ENCODE measurements at places on chromosomes 7 and 10.
A peak's percentile ranks its signal among the peaks of the same experiment; 100 is the strongest.

- ATAC-seq = peak; percentile 20
These were observed 276.9 kb upstream of the KLF14 start for GRCh38 chr7:131010717-131011431.

DNA sequence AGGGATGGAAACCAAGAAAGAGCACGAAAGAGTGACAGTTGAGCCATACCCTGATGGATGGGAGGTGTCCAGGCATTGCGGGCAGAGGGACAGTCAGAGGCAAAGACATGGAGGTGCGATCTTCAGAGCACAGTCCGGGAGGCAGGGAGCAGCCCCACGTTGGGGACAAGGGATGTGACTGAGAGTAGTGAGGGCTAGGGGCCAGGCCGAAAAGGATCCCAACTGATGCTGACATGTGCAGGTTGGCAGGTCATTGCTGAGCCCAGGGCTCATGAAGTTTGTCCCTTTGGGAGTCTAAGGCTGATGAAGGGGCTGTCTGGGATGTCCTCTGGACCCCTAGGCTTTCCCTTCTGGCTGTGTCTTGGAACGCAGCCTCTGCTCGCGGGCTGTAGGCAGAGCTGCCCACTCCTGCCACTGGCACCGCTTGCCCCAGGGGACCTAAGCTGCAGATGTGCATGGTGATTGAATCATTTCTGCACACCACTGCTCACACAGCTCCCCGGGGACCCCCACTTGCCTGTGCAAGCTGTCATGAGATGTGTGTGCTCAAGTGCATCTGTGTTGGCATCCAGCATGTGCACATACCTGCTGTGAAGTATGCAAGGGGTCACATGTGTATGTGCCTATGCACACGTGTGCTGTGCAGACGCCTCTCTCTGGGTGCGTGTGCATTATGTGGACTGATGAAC lies 125.1 kb downstream of the ZMIZ1 start:
- no peak for ATAC-seq

DNA sequence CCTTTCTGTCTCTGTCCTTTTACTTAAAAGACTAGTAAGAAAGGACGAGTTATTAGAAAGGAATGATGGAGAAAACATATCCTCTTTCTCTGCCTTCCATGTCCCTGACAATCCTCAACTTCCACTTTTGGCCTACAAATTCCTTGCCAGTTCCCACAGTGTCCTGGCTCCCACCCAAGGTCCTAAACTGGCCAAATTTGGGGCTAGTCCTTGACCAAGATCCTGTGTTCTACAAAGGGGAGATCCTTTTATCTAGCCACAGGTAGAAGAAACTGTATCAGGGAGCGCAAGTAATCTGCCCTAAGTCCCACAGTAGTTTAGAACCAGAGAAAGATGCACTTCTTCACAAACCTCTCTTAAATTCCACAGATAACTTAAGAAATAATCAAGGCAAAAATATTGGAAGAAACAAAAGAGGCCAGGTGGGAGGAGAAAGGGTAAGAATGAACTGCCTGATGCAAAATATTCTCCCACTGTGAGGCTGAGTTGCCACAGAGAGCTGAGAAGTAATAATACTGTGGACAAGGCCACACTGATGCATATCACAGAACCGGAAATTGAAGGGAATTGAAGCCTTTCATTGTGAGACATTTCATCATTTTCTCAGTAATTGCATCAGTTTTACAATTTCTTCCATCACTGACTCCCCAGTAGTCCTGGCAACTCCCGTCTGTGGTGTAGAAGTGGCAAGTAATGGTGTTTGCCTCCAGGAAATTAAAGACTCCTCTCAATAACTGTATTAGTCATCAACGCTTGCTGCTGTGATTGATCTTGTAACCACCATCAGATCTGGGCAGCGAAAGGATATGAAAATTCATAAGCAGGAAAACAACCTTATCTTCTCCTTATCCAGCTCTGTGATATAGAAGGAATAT lies 47.2 kb downstream of the DNAJC12 start:
- ATAC-seq = no peak

DNA sequence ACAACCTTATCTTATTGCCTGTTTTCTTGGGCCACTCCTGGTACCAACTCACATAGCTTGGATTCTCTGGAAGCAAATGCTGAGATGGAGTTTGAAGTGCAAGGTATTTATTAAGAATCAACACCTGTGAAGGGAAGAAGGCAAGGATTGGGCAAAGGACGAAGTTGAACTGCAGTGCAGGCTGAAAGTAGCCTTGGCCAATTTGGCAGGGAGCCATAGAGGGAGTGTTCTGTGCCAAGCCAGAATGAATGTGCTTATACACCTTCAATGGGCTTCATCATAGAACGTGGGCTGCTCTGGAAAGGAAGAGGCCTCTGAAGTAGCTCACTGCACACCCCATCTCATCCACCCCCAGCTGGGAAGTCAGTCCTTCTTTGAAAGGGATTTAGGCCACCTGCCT lies 79.8 kb upstream of the IFRD1 start:
- no peak for ATAC-seq

DNA sequence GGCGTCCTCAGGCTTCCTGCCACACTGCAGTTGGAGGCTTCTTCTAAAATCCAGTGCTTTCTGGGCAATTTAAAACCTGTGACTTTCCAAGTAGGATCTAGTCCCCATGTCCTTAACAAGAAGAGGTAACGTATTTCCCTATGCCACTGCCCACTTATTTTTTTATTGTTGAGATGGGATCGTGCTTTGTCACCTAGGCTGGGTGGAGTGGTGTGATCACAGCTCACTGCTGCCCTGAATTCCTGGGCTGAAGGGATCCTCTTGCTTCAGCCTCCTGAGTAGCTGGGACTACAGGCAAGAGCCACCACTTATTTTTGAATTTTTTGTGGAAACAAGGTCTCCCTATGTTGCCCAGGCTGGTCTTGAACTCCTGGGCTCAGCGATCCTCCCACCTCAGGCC lies 63.4 kb downstream of the DAGLB start:
- ATAC-seq = no peak

DNA sequence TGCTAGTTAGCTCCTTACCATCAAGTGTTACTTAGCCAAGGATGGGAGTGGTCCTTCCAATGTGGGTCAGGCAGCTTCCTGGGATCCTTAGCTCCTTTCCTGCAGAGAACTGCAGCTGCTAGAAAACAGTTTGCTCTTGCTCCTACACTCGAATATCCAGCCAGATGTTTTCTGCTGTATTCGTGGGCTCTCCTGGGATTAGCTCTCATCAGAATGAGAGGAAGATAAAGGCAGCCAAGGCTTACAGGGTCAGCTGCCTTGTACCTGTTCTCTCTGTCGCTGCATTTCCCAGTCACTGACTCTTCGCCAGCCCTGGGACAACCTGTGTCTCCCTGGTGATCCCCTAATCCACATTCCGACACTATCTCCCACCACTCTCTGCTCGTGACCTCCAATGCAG lies 29.0 kb downstream of the NEUROD6 start:
- no peak for ATAC-seq

- no peak for ATAC-seq
These were observed 1.9 kb downstream of the AUTS2 start for GRCh38 chr7:69599955-69600709.

DNA sequence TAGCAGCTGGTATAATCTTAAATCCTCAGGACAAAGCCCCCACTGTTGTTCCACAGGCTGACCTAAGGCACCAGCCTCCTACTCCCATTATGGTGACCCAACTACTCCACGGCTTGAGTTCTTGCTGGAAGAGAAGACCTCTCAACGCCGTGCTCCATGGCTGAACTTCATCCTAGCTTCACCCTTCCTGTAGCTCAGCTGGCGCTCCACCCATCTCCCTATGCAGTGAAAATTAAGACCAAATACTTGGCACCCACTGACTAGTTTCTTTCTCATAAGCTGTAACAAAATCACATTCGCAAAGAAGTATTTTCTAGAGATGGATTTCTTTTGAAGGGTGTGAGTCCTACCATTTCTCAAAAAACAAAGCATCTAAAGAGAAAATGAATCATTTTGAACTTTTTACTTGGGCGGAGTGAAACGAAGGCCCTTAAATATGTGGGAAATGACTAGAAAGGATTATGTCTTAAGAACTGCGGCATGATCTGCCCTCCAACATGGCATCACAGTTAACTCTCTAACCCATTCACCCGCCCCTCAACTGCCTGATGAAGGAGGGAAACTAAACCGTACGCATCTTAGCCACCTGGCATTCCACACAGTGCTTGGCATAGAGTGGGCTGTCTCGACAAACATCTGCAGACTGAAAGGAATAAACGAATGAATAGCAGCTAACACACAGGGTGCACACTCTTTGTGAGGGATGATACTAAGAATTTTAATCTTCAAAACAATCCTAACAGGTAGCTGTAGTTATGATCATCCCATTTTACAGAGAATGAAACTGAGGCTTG lies 32.7 kb downstream of the GFRA1 start:
- ATAC-seq = no peak

- ATAC-seq = peak; percentile 41
These were observed 50.3 kb downstream of the CSTF2T start for GRCh38 chr10:51649064-51649463.

DNA sequence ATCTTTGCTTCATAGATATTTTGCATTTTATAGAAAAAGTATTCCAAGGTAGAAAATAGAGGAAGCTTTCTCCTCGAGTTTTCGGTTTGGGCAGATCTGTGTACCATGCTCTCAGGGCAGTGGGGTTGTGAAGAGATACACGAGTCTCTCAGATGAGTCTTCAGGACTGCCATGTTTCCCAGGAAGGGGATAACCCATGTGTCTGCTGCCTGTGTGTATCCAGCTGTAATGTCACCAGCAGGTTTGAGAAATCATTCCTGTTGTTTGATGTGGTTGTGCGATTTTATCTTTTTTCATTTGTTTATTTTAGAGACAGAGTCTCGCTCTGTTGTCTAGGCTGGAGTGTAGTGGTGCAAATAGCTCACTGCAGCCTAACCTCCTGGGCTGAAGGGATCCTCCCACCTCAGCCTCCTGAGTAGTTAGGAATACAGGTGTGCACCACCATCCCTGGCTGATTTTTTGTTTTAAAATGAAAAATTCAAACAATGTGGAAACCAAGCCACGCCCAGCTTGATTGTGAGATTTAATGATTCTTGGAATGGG lies 48.9 kb downstream of the SNX10 start:
- ATAC-seq = no peak

DNA sequence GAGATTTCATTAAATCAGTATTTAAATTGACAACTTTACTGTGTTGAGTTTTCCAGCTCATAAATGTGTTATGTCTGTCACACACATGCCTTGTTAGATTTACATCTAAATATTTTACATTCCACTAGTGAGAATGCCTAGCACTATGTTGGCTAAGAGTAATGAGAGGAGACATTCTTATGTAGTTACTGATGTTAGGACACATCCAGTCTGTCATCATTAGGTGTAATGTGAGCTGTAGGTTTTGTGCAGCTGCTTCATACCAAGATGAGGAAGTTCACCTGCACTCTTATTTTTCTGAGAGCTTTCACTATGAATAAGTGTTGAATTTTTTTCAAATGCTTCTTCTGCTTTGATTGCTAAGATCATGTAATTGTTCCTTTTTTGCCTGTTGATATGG lies 218.0 kb upstream of the IGFBP3 start:
- ATAC-seq = peak; percentile 100

GRCh38 chr10:27908231-27908630 lies 90.6 kb downstream of the ODAD2 start:
- ATAC-seq = no peak

GRCh38 chr10:30784897-30785605 lies 155.5 kb upstream of the LYZL2 start:
- ATAC-seq = peak; percentile 84

DNA sequence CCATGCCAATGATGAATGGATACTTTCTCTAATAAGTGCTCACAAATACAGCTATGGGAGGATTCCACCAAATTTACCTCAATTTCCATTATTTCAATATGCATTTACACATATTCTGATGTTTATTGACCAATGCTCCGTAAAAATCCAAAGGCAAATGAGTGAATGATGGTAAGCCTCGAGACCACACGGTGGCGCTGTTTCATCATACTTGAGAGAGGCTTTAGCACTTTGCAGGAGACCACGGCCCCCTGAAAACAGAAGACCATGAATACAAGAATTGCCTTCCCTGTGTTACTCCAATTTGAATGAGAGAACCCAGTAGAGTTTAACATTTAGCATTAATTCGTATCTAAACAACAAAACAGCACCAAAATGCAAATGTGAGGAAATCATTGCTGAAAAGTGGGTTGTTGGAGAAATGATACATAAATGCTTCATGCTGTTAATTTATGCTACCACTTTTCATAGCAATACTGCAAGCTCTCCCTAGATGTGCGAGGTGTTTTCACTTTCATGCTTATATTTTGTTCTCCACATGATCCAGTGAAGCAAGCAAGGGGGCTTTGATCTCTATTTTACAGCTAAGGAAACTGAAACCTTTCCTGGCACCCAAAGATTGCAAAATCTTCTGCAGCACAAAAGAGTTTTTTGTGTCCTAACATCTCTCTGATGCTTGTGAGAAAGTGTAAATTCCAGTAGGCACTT lies 35.4 kb downstream of the TRIL start:
- ATAC-seq = peak; percentile 81

- ATAC-seq = peak; percentile 33
These were observed 109.8 kb upstream of the PALS2 start for GRCh38 chr7:24463474-24463873.

DNA sequence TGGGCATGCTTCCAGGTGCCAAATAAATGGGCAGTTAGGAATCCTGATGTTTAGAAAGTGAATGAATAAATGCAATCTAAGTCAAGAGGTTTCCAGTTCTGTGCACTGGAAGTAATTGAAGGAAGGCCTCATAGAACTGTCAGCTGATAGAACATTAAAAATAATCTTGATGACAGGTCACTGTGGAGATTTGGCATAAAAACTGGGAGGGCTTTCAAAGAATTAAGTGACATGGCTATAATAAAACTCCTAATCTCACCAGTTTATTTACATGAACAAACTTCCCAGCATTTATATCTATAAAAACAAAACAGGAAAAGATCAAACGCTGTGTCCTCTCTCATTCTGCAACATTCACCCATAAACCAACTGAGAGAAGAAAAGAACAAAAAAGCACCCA lies 170.5 kb downstream of the SLIT1 start:
- ATAC-seq = no peak

DNA sequence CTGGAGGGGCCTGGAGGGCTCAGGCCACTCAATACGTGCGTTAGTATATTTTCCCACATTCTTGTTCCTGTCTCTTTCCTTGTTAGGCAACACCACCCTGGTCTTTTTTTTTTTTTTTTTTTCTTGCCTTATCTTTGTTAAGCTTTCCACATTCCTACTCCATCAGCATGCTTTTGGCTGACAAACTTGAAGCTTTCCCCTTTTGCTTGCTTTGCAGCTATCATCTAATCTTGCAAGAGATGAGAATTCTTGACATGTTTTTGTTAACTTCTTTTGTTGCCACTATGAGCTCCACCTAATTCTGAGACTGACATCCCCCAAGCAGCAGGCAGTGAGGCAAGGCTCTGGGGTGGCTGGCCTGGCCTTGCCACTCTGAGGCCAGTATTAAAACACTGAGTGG lies 52.5 kb upstream of the NRP1 start:
- no peak for ATAC-seq

DNA sequence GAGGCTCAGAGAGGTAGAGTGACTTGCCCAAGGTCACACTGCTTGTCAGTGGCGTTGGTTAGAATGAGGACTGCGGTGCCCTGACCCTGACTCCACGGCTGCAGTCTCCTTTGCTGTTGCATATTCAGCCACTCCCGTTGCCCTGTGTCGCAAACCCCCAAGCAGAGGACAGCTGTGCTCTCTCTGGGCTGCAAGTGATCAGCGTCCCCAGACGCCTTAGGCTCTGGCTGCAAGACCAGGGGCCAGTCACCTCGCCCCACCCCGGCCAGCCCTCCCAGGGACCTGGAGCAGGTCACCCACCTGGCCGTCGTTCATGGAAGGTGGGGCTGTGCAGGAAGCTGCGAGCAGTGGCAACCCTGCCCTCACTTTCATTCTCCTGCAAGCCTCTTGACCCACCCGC lies 51.7 kb upstream of the NANOS1 start:
- no peak for ATAC-seq
